Naive thymus-derived CD4-positive, alpha-beta T cell (primary cell): ENCODE measurements at places on chromosomes 3 and 15. TPM values are rescaled to one million over a fixed set of nuclear protein-coding genes. Genes with fewer than 3 reads are reported as not detected.

GRCh38 chr15:69117431-69117871, 43.0 kb upstream of the GLCE start:
- no peak for DNase-seq

DNA sequence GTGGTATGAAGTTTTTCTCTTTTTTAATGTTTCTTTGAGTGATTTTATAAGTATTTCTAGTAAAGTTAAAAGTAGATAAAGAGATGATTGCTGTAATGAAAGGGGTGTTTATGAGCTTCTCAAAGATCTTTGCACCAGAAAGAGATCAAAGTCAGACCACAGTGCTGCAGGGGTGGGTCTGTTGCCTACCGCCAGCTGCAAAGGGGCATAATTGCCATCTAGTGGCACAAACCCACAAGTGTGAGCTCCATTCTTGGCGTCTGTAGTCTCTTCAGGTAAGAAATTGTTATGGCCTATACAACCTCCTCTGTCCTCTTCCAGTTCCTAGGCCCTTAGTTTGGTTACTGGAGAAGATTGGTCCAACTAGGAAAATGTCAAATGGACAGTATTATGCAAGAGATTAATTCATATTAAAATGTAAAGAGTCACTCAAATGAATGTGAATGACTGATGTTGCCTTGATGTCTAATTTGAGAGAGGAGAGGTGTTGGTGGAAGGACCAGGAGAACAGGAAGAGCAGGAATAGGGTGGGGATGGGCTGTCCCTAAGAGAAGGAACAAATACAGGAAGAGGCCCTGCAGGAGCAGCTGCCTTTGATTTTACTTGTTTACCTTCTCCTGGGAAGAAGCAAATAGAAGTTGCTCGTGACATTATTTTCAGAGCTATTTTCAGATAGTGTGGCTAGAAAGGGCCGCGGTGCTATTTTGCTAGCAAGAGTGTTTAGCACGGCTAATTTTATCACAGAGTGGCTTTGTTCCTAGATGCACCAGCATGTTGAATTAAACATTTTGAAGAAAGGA, 53.0 kb upstream of the GSK3B start:
- peak; percentile 65 for DNase-seq

DNA sequence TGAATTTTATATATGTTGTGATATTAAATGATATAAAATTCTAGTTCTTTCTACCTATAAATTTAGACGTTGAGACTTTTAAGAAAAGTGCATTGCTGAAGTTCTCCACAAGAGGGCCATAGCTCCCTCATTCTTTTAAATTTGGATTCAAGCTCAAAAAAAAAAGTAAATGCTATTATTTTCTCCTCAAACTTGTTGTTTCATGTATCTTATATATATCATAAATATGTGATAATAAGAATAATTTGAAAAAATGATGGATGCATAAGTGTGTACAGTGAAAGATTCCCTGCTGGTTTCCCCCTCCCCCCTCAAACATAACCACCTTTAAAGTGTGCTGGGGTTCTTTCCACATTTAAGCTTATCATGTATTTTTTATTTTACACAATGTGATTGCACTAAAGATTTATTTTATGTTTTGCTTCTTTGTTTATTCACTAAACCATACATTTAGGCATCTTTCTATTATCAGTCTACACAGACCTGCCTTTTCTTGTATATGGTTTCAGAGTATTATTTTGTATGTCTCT, 769.4 kb upstream of the GOLIM4 start:
- DNase-seq, result no peak

DNA sequence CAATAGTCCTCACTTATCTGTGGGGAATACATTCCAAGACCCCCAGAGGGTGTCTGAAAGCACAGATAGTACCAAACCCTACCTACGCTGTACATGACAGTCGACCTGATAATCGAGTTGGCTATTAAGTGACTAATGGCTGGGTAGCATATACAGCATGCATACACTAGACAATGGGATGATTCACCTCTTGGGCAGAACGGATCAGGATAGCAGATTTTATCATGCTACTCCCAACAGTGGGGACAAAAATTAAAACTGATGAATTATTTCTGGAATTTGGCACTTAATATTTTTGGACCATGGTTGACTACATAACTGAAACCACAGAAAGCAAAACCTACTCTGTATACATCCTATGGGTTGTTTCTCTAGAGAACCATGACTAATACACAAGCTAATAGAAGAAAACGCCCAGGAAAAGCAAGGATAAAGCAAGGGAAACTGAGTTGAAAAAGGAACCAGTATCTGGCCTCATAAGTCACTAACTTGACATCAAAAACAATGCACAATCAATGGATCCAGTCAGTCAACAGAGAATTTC, 15.5 kb downstream of the ATG3 start:
- no peak for DNase-seq

DNA sequence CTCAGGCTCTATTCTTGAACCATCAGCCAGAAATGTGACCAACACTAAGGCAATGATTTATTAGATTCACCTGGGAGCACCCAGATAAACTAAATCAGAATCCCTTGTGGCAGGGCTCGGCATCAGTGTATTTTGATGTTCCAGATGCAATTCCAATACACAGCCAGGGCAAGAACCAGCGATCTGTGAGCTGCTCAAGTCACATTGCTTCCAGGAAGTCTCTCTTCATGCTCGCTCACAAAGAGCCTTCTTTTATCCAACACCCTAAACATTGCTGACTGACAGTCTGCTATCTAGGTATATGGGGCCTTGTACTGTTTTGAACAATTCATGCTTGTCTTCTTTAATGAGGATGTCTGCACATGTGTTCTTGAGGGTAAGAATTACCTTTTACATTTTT, 40.9 kb upstream of the GOLGA8J start:
- no peak for DNase-seq

ARF4 gene
- total RNA-seq, result 57.0 TPM

DNA sequence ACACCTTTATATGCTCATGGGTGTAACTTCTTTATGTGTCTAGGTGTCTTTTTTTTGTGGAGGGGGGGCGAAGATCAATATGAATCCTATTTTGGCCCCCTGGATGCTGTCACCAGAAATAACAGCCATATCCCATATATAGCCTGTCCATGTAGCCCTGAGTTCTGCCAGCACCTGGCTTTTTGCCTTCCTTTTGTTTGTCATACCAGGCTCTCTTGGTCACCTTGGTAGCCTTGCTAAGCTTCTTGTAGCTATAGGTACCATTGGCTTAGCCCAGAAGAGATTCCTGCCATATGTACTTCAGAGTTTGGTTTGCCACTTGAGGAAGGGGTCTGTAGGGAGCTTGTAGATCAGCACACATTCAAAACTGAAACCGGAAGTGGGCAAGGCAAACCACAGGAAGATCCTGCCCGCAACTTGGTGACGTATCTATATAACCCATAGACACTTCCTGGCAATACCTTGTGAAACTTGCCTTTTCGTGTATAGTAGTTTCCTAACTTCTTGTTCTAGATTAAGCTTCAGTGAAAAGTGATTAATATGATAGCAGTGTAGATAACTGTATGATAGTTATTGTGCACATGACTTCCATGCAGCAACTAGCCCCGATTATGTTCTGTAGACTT, 11.9 kb downstream of the RASA2 start:
- peak; percentile 34 for DNase-seq

DNA sequence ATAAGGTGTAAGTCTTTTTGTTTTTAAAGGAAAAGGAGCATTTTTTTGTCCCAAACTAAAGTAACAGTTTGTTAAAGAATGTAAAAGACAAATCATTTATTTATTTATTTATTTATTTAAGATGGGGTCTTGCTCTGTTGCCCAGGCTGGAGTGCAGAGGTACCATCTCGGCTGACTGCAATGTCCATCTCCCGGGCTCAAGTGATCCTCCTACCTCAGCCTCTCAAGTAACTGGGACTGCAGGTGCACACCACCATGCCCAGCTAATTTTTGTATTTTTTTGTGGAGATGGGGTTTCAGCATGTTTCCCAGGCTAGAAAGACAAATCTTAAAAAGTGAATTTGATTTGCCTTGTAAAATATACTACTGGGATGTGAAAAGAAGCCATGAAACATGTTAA, 86.3 kb upstream of the PLXND1 start:
- no peak for DNase-seq

LYZL4 gene
- not detected for total RNA-seq

GOLGA8J gene
- total RNA-seq, result 0.22 and 1.2 TPM in 2 replicates

- no peak for DNase-seq
Observed at GRCh38 chr3:129424185-129424841, 4.1 kb downstream of the EFCAB12 start.

- DNase-seq, result no peak
Observed at GRCh38 chr3:67534594-67534993, 119.8 kb downstream of the SUCLG2 start.
